ENCODE measurements at places on chromosomes 13 and 19.

- no peak for DNase-seq
Observed at GRCh38 chr19:4390017-4390566, 10.3 kb downstream of the SH3GL1 start.

GRCh38 chr13:41065078-41065477 is 3.8 kb downstream of the WBP4 start:
- no peak for DNase-seq

DNA sequence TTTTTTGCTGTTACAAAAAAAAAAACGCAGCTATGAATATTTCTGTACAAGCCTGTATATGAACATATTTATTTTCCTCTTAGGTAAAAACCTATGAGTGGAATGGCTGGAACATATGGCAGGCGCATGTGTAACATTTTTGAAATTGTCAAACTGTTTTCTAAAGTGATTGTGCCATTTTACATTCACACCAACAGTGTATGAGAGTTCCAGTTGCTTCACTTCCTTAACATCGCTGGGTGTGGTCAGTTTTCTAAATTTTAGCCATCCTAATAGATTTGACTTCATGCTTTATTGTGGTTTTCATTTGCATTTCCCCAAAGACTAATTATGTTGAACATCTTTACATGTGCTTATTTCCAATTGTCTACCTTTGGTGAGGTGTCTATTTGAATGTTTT is 306.8 kb downstream of the KCNRG start:
- no peak for DNase-seq

- DNase-seq: no peak
Observed at GRCh38 chr13:66509175-66509574, 721.0 kb downstream of the PCDH9 start.

- DNase-seq: no peak
Observed at GRCh38 chr19:17240062-17240752, 5.5 kb downstream of the NR2F6 start.

- no peak for DNase-seq
Observed at GRCh38 chr19:3365093-3365835, 1.1 kb upstream of the NFIC start.

GRCh38 chr19:2974342-2975041 is 2.9 kb upstream of the TLE6 start:
- DNase-seq: no peak

GRCh38 chr13:79749984-79750551 is 269.1 kb downstream of the NDFIP2 start:
- no peak for DNase-seq

DNA sequence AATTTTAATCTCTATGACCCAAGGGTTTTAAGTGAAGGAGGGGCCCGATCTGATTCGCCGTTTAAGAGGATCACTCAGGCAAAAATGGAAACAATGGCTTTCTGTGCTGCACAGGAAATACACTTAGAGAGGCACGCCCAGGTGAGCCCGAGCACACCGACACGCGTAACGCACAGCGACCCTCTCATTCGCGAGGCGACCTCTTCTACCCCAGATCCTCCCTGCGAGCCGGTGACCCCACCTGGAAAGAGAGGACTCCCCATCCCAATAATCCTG is 216 bp downstream of the SH2D3A start:
- no peak for DNase-seq

DNA sequence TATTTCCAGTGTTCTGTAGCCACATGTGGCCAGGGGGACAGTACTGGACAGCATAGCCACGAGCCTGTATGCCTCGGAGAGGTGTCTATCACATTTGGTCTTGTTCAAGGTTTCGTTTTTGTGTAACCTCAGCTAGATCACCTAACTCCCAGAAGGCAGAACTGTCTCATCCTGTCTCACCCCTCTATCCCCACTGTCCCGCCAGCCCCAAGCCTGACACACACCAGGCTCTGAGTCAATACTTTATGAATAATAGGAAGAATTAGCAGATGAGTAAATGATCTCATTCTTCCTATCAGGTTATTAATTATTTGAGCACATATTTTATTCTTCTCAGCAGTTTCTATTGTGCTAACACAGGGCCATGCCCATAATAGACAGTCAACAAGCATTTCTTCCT is 132.2 kb downstream of the NUFIP1 start:
- DNase-seq: no peak

DNA sequence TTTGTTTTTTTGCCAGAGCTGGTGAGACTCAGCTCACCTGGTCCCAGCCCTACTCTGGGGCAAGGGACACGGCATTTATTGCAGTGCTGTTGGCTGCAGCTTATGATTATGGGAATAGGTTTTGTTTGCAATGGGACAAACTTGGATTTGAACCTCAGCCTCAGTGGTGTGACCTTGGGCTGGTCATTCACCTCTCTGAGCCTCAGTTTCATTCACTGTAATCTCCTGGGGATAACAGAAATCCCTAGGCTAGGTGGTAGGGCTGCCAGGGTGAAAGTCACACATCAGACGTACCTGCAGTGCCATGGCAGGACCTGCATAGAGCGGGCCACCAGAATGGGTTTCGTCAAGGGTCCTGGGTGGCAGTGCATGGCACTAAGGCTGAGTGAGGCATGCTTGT is 73.7 kb upstream of the MEDAG start:
- DNase-seq: no peak

DNA sequence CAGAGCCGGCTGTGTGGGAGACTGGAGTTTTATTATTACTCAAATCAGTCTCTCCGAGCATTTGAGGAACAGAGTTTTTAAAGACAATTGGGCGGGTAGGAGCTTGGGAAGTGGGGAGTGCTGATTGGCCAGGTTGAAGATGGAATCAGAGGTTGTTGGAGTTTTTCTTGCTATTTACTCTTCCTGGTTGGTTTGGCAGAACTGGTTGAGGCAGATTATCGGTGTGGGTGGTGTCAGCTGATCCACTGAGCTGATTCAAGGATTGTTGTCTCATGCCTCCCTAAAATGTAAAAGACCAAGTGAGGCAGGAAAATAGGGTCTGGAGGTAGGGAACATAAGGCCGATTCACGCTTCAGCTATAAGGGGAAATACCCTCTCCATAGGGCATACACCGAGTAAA is 1.3 kb upstream of the TDRD12 start:
- no peak for DNase-seq

DNA sequence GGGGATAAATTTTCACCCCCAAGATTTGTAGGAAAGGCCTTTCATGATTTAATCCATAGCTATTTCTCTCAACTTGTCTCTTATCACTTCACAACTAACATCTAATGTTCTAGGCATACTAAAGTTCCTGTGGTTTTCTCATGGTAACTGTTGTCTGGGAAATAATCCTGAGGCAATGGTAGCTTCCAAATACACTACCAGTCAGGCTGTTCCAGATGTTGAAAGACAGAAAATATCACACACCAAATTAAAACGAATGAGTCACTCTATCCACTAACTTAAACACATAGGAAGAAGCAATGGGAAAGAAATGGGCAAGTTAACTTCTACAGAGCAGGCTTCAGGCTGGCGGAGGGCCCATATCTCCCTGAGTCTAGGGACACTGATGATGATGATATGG is 77.7 kb upstream of the MYO16 start:
- DNase-seq: no peak

GRCh38 chr19:17206736-17207581 is 8.2 kb upstream of the USE1 start:
- DNase-seq: no peak

- no peak for DNase-seq
Observed at GRCh38 chr13:34356686-34357434, 538.9 kb downstream of the RFC3 start.

- DNase-seq: no peak
Observed at GRCh38 chr19:57934820-57935665, at the start of gene ZNF418. ZNF418 (minus strand) TSS chr19:57935402; CDS start chr19:57933822, 1,580 bp downstream.

DNA sequence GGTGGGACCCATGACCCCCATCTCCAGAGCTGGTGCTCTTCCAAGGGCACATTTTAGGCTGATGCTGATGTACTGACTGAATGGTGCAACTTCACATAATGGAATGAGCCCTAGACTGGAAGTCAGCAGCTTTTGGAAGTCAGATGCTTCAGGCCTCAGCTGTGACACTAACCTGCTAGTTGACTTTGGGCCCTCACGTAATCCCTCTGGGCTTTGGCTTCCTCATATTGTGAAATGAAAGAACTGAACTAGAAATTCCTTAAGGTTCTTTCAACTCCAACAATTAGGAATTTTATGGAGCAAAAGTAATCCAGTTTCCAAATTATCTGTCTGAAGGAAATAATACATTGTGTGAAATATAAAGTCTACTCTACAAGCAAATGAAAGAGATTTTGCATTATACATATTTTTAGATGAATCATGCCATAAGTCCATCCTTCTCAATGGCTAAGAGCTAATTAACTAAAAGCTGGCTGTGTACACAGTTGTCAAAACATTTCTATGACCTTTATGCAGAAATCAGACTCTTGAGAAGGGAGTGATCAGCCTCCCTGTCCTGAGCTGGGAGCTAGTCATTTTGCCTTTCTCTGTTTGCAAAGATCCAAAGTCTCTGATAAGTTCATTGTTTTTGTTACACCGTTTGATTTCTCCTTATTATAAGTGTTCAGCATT is 204.2 kb downstream of the DCLK1 start:
- no peak for DNase-seq

- no peak for DNase-seq
Observed at GRCh38 chr13:81888855-81889254, 1547.9 kb upstream of the SPRY2 start.

DNA sequence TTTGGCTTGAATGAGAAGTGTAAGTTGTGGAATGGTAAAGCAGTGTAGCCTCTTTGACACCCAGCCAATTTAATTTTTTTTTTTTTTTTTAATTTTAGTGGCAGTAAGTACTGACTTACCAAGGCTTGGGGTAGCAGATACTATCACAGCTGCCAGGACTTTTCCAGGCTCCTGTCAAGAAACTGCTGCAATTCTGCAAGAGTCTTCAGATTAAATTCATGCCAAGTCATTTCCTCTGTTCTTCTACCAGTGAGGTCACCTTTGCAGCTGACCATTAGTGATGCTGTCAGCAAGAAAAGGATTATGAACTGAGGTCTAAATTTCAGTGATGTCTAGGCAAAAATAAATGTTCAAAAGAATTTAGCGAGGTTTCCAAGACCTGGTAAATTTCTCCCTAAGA is 91.2 kb downstream of the GGACT start:
- DNase-seq: no peak

DNA sequence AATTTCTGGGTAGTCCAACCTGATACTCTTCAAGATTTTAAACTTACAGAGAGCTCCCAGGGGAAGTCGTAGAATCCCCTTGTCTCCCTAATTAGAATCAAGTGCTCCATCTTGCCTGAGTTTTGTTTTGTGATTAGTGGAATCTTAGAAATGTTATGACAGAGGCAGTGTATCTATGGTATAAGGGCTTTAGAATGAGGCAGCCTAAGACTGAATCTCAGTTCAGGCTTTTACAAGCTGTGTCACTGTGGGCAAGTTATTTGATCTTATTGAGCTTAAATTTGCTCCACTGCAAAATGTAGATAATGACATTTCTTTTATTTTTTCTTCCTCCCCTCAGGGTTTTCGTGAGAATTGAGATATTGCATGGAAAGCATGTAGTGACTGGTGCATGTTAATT is 215.5 kb downstream of the POSTN start:
- no peak for DNase-seq

DNA sequence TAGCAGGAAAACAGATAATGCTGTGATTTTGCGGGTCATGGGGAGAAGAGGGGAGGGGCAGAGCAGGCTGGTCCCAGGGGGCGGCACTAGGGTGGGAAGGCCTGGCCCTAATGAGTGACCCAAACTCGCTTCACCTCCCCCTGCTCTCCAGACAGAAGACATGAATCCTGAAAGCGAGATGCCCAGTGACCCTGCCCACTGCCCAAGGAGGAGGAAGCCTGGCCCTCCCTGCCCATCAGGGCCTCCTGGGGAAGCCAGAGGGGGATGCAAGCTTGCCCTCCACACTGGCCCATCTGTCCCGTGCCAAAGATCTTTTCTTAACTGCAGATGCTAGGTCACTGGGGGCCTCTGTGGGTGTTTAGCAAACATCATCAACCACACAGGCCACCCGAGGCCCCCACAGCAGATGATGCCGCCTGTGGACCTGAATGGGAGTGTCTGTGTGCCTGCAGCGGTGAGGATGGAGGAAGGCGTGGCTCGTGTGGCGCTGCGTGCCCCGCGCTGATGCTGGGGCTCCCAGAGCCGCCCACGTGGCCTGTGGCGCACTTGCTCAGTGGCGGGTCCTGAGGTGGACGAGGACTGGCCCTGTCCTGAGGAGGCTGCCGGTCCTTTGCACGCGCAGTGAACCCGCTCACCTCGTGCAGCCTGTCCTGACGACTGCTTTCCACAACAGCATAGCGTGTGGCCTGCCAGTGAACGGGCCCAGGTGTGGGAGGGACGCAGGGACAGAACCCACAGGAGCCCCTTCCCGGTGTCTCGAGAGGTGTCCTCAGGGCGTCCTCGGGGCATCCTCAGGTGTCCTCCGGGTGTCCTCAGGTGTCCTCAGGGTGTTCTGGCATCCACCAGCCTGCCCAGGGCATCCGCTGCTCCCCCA is 80.5 kb upstream of the MCF2L start:
- no peak for DNase-seq

GRCh38 chr13:85503797-85504196 is 295.4 kb downstream of the SLITRK6 start:
- DNase-seq: no peak

DNA sequence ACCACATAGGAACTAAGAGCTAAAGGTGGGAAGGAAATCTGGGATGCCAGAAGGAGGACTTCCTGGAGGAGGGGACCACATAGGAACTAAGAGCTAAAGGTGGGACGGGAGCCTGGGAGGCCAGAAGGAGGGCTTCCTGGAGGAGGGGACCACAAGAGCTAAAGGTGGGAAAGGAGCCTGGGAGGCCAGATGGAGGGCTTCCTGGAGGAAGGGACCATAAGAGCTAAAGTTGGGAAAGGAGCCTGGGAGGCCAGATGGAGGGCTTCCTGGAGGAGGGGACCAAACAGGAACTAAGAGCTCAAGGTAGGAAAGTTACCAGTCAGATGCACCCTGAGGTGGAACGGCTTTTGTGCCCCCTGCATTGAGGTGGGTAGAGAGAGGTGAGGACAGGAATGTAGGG is 9.8 kb upstream of the FCHO1 start:
- no peak for DNase-seq

GRCh38 chr19:58476498-58477015 is 405 bp downstream of the ZNF446 start:
- DNase-seq: no peak

DNA sequence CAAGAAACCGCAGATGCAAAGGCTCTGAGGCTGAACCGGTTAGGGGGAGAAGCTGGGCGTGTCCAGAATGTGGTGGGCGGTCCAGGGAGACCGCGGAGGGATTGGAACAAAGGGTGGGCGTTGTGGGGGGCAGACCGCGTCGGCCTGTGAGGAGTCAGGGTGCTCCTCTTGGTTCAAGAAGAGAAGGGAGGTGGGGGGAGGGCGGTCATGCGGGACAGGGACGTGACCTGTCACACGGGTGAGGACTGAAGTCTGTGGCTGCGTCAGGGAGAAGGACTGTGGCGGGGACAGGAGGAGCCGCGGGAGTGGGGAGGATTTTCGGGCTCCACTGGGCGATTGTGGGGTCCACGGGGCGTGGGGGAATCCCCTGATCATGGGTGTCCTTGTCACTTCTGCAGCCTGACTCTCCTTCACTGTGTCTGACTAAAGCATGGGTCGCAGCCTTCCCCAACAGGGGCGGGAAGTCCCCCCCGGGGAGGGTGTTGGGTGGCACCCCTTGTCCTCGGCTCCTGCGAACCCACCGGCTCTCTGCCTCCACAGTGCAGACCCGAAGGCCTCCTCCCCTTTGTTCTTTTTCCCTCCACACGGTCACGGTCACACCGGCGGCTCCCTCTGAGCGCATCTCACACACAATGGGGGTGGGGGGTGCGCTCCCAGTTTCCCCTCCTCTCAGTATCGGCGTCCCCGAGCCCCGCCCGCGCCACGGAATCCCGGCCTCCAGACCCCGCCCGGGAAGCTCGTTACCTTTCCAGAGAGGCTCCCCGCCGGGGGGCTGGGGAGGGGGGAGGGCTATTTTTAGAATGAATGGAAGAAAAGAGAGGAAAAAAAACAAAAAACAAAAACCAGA is 16.4 kb upstream of the KCNN1 start:
- no peak for DNase-seq

All from HCT116 (cell line).